ENCODE measurements at places on chromosomes 1 and 21.
A peak's percentile ranks its signal among the peaks of the same experiment; 100 is the strongest.

DNA sequence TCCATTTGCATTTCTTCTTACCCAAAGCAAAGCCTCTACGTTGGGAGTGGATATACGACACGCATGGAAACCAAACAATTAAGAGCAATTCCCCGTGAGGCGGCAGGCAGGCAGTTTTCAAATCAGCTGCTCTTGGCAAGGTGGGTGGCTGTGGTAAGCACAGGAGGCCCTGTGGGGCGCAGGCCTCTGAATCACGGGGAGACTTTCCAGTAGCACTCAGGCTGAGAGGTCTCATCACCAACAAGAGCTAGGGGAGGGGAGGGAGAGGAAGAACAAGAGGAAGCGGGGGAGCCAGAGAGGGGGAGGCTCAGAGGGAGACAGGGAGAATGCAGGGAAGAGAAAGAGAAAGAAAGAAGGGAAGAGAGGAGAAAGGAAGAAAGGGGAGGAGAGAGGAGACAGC, 56.4 kb downstream of the MT1HL1 start:
- no peak for DNase-seq

DNA sequence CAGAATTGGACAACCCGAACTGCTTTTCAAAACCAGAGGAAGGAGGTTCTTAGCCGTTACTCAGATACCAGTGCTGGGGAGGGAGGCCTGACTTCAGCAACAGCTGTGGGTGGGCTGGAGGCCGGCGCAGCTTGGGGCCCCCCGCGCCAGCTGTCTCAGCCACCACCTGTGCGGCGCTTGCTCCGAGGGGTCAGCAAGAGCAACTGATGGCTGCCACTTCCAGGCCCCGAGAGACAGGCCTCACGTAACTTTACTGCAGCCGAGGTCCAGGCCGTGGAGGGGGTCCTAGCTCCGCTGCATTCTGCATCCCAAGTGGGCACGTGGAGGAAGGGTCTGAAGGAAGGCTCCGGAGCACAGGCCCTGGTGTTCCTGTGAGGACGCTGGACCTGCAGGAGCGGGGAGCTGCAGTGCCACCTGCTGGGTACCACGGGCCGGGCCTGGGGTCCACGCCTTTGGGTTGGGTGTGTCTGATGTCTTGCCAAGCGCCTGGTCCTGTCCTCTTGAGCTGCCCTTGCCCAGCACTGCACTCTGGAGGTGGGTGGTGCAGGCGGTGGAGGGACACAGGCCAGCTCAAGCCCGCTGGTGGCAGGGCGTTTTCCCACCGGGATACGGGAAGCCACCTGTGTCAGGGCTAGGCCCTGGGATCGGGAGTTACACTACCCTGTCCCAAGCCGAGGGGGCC, 9.8 kb downstream of the THAP3 start:
- DNase-seq, result peak; percentile 27

DNA sequence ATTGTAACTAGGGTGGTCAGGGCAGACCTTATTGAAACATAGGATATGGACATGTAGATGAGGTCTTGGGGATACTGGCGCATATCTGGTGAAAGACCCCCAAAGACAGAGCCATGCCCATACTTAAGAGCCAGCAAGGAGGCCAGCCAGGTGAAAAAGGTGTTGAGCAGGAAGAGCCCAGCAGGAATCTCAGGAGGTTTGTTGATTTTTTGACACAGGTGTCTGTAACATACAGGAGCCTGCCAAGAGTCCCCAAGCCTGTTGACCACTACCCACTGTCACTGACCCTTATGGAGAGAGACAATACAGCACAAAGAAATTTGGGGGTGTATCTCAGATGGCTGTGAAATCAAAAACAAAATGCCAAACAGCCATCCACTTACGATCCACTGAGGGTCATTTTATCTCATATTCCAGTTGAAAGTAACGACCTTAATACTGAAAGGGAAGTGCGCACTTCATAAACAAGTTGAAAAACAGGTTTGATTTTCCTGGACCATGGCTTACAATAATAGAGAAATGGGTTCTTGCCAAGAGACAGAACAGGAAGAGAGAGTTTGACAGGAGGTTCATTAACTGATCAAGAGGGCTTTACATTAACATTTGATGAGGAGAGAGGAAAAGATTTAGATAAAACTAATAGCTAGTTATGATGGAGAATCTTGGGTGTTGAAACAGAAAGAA, 163.6 kb downstream of the GLUL start:
- DNase-seq, result no peak

- peak; percentile 35 for DNase-seq
Measured at GRCh38 chr1:100404821-100405220, 52.5 kb downstream of the CDC14A start.

GRCh38 chr21:34707876-34708325, 39.1 kb downstream of the CLIC6 start:
- DNase-seq, result no peak

GRCh38 chr21:37398697-37399096, 32.1 kb downstream of the DYRK1A start:
- DNase-seq, result no peak

DNA sequence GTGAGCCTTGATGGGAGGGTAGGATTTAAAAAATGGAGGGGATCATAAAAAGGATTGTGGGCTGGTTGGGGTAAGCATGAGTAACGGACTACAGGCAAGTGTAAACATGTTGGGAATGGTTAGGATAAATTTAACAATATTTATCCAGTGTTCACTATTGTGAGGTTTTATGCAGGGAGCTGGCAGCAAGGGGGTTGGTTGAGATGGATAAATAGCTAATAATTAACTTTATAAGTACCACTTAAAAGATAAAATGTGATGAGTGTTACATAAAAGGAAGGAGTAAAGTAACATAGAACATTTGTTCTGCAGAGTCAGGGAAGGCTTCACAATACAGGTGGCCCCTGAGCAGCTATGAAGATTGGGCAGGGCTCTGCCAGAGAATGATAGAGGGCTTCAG, 109.0 kb downstream of the NGF start:
- no peak for DNase-seq

GRCh38 chr1:235397733-235398132, 30.5 kb downstream of the TBCE start:
- peak; percentile 98 for DNase-seq

DNA sequence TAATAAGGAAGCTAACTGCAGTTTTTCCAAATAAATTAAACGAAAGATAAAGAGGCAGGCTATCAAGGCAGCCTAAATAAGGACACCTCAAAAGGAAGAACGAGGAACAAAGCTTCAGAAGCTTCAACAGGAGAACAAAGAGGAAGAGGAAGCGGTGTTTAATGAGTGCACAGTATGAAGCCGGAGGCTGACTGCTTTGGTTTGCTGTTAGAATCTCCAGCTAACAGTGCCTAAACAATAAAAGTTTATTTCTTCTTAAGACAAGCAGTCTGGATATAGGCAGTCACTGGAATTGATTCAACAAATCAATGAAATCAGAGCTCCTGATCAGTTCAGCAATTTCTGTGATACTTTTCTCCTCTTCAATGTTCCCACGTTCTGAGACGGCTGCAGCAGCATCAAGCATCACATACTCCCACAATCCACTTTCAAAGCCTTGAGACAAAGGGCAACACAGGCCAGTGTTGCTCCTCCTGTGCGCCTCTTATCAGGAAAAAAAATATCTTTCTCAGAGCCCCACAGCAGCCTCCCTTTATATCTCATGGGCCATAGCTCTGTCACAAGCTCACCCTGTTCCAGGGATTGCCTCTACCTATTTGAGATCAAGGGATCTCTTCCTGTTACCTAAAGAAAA, 365.6 kb upstream of the ST6GALNAC5 start:
- DNase-seq, result no peak

- DNase-seq, result no peak
Measured at GRCh38 chr1:178537382-178538090, 24.6 kb downstream of the TEX35 start.

- no peak for DNase-seq
Measured at GRCh38 chr1:94169126-94169525, 48.2 kb upstream of the ABCA4 start.

- DNase-seq, result peak; percentile 33
Measured at GRCh38 chr21:34072145-34073031, 990 bp upstream of the MRPS6 start.

DNA sequence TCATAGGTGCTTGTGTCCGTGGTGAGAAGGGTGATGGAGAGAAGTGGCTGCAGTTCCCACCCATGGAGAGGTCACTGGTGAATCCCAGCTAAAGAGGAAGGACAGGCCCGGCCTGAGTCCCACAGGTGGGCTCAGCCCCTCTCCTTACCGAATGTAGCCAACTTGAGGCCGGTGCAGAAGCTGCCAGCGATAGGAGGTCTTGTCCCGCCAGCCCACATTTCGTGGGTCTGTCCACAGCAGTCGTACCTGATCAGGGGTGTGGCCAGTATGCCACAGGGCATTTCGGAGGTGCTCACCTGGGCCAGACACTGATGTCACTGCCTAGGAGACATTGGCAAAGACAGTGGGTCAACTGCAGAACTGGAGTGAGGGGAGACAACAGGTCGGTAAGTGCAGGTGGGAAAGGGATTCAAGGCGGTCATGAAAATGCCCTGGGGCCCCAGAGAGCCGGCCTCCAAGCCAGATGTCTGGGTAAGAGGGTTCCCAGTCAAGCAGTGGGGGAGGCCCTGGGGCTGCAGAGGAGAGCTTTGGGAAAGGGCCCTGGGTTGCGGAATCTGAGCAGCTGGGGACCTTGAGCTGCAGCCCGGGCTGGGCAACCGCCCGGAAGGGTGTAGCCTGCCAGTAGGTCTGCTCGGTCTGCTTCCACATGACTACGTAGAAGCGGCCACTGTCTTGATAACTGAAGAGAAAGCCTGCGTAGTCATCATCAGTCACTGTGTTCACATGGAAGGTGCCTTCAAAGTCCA, 10.6 kb downstream of the THBS3 start:
- no peak for DNase-seq

DNA sequence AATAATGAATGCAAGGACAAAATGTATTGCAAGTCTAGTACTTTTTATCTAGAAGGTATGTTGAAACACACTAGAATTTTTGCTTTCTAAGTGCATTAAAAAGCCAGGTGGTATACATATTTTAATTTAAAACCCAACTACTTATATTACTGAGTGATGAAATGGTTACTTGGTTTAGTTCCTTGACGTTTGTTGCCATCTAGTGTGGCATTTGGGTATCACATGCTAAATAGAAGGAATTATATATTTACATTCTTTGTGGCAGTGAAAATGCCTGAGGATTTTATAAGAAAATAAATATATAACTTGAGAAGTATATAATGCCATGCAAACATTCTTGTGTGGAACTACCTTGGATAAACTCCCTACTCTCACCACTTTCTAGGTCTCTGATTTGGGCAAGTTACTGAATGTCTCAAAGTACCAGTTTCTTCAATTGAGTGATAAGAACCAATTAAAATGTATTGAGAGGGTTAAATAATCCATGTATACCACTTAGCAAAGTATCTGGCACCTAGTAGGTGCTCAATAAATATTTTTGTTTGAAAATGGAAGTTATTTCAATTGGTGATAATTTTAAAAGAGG, 69.6 kb downstream of the SDCCAG8 start:
- DNase-seq, result peak; percentile 78

GRCh38 chr1:47696737-47697441, 259.0 kb downstream of the FOXD2 start:
- no peak for DNase-seq

DNA sequence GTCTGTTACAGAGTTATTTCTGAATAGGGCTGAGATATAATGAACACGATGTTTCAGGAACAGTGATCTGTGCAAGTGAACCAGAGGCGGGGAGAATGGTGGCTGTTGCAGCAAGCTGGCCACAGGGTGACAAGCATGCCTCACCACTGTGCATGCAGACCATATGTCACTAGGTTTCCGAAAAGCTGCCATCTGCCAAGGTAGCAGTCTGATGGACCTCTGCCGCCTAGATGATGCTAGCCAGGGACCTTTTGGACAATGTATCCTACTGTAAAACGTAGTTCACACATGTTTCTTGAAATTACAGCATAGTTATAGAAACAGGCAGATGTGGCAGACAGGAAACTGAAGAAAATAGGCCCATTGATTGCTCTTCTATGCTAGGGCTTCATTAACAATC, 204.2 kb upstream of the RRP15 start:
- no peak for DNase-seq

- no peak for DNase-seq
Measured at GRCh38 chr1:110872745-110873720, at the start of gene CD53. CD53 (plus strand) TSS chr1:110873148; CDS start chr1:110891409, 18,261 bp downstream.

- peak; percentile 96 for DNase-seq
Measured at GRCh38 chr1:155961937-155962336, 16.4 kb downstream of the ARHGEF2 start.

- DNase-seq, result no peak
Measured at GRCh38 chr21:44017601-44018000, 5.5 kb downstream of the TRAPPC10 start.

Measured in fibroblast of skin of back (primary cell).